ENCODE measurements at places on chromosomes 2 and 18. TPM values are rescaled to one million over a fixed set of nuclear protein-coding genes. Genes with fewer than 3 reads are reported as not detected.

DNA sequence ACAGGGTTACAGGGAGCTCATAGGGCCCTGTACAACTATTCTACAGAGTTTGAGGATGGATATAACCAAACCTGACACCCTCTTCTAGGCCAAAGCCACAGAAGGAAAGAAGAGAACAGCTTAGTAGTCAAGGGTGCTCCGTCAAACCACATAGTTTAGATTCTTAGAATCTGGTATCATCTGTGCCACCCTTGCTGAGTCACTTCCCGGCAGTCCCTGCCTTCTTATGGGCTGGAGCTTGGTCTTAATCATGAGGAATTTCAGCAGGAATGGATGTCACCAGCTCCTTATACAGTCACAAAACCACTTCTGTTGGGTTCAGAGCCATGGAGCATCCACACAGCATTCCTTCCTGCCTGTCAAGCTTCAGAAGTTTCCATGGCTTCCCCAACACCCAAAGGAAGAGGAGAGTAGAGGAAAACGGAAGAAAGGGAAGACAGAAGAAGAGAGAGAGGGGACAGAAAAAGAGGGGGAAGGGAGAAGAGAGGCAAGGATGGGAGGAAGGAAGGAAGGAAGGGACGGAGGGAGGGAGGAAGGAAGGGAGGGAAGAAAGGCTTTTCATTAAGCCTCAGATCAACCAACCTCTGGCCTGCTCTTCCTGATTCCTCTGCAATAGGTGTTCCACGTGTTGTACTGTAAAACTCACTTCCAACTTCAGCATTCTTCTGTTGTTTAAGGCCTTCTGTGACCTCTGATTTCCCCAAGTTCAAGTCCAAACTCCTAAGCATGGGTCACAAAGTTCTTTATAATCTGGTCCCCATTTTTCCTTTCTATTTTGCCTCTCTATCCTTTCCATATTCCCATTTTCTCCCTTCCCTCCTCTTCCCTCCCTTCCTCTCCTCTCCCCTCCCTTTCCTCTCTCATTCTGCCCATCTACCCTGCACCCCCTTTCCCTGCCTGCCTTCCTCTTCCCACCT lies 246.1 kb upstream of the TNP1 start:
- peak; percentile 94 for DNase-seq

DNA sequence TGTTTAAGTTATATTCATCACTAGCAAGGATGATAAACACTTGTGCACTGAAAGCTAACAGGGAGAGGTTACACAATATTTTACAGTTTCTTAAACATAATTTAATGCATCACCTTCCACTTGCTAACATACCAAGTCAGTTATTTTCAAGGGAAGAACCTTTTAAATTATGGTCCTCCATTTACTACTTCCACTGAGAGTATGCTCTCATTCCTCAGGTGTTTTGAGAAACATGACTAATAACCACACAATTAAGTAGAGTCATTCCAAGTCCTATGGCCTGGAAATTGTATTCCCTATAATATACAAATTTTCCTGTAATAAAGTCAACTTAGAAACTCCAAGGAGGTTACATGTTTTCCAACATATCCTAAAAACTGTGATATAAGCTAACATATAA lies 152.3 kb upstream of the STON1 start:
- no peak for DNase-seq

- peak; percentile 30 for DNase-seq
Observed at GRCh38 chr2:231336700-231337099, 58.8 kb upstream of the B3GNT7 start.

DNA sequence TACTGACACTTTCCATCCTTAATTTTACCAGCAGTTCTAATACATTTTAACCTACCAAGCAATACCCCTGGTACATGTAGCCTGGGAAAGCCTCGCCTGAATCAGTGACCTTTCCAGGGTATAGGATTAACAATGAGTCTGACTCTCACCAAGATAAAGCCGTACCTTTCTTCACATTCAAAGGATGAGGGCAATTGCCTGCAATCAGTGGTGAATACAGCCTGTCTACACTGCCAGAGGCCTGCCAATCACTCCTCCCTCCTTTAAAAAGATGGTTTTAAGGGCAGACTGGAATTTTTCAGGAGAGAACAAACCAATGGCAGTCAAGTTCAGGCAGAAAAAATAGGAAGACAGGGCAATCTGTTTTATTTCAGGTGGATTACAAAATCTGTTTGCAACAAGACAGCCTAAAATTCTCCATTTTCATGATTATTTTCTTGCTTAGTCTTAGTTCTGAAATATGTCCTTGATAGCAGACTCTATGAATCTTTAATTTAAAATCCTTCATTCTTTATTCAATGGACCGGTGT lies 4.8 kb downstream of the EPHA4 start:
- DNase-seq = no peak

DNA sequence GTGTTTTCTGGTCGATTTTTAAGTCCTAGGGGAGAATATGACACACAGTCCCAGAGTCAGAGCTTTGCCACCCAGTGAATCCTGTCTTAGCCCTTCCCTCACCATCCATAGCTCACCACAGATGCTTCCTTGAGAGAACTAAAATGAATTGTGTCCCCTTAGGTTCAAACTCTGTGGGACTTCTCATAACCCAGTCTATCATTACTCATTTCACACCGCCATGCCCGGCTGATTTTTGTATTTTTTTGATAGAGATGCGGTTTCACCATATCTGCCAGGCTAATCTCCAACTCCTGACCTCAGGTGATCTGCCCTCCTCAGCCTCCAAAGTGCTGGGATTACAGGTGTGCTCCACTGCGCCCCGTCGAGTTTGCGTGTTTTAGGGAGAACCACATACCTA lies 66.8 kb downstream of the REL start:
- no peak for DNase-seq

DNA sequence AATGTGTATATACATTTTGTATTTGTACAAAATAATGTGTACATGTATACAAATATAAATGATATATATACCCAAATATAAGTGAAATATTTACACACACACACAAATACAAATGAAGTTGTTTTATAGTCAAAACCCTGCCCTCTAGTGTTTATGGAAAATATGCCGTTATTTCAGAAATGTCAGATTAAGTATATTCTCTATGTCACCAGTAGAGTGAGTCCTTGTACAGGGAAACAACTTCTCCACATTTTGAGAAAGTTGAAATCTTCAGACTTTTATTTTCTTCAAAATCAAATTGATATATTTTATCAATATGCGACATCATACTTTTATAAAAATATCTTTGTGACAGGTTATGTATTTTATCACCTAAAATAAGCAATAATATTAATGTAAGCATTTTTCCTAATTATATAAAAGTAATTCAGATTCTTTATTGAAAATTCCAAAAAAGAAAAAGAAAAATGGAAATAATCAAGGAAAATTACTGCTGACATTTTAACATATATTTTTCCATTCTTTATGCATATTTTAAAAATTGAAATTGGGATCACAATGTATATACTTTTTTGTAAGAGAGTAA lies 22.4 kb downstream of the ARL6IP6 start:
- peak; percentile 38 for DNase-seq

DNA sequence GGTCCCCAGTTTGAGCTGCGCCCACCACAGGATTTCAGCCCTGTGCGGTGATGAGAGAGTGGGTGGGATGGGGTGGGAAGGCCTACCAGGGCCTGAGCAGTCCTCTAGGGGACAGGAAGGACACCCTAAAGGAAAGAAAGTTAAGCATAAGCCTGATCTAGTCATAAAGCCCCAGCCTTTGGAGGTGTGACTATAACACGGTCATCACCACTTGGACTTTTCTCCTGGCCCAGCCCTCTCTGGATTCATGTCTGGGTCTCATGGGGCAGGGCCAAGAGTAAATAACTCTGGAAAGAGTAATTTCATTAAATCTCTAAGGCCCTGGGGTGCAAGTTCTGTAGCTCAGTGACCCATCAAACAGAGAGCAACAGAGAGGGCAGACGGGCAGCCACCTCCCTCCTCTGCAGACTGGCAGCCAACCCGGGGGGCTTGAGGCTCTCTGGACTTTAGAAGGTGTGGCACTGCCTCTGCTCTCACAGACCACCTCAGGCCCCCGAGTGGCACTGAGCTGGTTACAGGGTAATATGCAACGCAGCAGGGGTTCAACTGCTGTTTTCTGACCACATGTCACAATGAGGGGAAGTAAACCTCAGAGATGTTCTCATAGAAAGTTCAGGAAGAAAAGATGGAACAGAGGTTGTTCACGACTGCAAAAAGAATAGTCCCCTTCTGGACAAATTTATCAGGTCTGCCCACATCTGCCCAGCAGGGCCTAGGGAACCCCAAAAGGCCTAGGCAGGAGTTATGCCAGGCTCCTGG lies 41.5 kb downstream of the TGFA start:
- no peak for DNase-seq

GRCh38 chr2:129490641-129491040 lies 488.8 kb upstream of the RAB6C start:
- DNase-seq = no peak

DNA sequence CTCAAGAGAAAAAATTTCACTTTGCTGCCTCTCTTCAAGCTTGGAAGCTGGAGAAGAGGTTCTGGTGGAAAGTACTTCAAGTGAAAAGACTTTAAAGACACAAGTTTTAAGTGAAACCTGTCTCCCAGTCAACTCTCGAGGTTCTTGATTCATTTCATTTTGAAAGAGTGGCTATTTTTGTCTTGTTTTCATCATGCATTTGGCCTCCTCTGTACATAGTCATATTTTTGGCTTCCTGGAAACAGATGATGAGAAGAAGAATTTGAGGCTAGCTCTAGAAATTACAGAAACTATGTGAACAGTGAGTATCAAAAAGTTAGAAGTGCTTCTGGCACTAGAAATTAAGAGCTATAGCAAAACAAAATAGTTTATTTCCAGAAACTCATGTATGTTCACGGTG lies 124.8 kb downstream of the DTNA start:
- no peak for DNase-seq

DNA sequence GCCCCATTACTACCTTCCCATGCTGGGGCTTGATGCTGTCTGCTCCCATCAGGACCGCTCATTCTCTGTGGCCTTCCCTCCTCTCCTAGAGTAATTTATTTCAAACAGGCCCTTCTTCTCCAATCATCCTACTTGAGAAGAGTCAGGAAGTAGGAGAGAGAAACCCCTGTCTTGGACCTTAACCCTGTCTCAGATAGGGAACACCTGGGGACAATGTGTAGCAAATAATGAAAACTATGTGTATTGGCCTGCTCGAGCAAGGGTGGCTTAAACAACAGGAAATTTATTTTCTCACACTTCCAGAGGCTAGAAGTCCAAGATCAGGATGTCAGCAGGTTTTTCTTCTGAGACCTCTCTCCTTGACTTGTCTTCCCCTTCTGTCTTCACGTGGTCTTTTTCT lies 26.6 kb upstream of the NEMP2 start:
- DNase-seq = no peak

DNA sequence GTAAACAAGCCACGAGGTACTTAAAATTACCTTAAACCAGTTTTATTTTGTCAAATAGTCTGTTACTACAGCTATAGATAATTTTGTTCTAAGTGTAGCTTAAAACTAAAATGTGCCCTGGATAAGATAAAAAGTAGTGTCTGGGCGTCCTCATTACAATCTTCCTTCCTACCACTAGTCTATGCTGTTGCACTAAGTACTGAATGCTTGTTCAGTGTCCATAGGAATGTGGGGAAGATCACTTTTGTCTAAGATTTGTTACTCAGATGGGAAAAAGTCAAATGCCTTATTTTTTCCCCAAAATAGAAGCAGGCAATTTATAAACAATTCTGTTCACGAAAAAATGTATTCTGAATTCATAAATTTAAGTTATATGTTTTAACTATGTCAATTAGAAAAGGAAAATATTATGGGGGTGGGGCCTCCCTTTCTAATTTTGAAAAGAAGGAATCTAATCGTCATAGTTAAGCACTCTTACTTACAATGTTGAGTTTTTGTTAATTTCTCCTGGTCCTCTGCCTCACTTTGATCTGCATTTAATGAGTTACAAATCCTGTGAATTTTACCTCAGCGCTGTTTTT lies 140.4 kb upstream of the VRK2 start:
- DNase-seq = no peak

DNA sequence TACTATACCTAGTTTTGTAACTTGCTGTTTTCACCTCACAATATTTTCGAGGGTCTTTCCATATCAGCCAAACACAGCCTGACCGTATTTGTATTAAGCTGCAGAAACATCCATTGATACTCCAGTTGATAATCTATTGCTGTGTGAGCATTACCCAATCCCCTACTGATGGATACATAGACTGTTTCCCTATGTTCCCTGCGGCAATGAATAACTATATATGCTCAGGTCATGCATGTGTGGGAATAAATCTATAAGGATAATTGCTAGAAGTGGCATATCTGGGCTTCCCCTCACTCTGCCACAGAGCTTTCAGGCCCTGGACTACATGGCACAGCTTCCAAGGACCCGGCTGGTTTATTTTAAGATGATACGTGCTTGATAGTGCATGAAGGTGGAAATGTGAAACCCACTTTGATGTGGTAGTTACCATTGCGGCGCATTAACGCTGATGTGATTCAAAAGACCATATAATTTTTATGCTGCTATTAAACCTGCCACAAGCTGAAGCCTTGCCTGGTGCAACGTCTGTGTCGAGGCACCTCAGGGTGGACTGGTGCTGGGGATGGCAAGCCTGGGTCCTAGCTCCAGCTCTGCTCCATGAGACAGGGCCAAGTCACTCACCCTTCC lies 130.8 kb upstream of the MSH6 start:
- DNase-seq = no peak

Gene FOXD4L1
- total RNA-seq = not detected

Gene ICOS
- not detected for total RNA-seq

All from SJSA1 (cell line).